NCI-H146 (cell line): ENCODE measurements at places on chromosomes 11 and 22.

DNA sequence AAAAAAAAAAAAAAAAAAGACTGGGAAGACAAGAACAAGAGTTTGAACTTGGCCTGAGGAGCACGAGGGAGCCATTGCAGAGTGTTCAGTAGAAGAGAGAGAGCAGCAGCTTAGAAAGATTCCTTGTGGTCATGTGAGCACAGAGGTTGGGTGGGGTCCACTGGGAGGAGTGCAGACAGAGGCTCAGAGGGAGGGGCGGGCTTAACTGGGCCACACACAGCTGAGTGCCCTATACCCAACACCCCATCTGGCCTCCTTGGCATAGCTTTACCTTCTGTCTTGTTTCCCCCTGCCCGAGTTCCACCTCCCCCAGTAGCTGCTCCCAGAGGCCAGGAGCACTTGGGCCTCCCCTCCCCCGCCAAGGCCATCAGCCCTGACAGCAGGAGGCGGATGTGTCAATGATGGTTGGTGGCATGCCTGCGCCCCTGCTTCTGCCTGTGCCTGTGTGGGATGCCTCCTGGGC is 12.1 kb downstream of the C11orf86 start:
- no peak for DNase-seq

DNA sequence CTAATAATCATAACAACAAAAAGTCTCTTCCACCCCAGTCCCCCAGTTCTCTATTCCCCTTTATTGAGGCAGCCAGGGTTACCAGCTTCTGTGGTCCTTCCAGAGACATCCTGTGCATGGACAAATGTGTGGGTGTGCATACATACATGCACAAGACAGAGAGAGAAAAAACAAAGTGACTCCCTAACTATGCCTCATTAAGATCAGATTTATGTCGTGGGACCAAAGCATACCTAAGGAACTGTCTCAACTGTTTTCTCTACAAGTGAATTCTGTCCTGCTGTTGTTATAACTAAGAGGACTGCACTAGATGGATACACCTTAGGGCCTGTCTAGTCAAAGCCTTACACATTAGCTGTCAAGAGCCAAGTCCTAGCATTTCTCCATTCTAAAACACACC is 106.7 kb downstream of the MRTFA start:
- no peak for DNase-seq

- DNase-seq: no peak
These were observed 267.2 kb downstream of the BUD13 start for GRCh38 chr11:116505298-116506262.

DNA sequence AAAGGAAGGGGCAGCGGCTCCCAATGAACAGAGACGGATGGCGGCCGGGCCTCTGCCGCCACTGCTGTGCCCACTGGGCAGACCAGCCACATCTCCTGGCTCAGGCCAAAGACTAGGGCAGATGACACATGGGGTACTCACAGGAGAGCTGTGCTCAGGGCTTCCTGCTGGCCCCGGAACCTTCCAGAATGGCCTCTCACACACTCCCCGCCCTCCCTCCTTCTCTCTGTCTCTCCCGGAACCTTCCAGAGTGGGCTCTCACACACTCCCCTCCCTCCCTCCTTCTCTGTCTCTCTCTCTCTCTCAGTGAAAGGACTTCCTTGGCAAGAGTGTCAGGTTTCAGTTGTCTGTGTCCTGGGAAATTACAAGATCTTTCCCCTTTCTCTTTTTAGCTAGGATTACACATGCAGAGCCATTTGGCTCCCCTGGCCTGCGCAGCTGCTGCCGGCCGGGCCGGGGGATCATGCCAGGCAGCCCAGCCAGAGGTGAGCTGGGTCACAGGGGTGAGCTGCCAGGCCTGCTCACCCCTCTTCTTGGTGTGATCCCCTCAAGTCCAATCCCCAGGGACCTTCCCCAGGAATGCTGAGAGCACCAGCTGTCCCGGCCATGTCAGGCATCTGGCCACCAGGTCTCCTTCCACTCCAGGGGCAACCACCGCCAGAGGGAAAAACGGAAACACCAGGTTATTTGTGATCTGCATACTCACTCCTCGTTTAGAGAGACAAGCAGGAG is 45.3 kb upstream of the ADA2 start:
- DNase-seq: peak; percentile 8

DNA sequence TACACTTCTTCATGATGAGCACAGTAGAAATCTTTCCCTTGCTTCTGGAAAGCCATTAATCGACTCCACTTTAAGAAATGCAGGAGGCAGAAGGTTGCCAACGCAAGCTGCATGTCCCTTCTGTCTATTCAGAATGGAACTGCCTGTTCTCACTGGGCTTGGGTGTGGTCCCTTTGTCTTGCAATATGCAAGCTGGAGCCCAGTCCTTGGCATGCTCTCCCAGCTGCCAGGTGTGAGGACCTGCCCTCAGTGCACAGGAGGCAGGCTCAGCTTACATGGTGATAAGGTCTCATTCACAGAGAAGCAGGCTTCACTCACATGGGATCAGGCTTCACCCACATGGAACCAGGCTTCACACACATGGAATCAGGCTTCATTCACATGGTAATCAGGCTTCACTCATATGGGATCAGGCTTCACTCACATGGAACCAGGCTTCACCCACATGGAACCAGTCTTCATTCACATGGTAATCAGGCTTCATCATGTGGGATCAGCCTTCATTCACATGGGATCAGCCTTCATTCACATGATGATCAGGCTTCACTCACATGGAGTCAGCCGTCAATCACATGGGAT is 59.2 kb upstream of the USP47 start:
- DNase-seq: peak; percentile 86
